ENCODE measurements at places on chromosomes 3 and 15.

- no peak for DNase-seq
These were observed 118.1 kb downstream of the RPL22L1 start for GRCh38 chr3:170751899-170752293.

GRCh38 chr3:178875836-178876235 lies 195.8 kb downstream of the ZMAT3 start:
- DNase-seq, result no peak

GRCh38 chr3:188542196-188542595 lies 388.2 kb downstream of the LPP start:
- no peak for DNase-seq

GRCh38 chr15:72156928-72157327 lies 38.7 kb downstream of the SENP8 start:
- no peak for DNase-seq

GRCh38 chr15:98804057-98804380 lies 155.7 kb downstream of the IGF1R start:
- no peak for DNase-seq

GRCh38 chr15:86541540-86541939 lies 461.9 kb downstream of the AGBL1 start:
- no peak for DNase-seq

- no peak for DNase-seq
These were observed 149.3 kb upstream of the SLC2A2 start for GRCh38 chr3:171175741-171176234.

DNA sequence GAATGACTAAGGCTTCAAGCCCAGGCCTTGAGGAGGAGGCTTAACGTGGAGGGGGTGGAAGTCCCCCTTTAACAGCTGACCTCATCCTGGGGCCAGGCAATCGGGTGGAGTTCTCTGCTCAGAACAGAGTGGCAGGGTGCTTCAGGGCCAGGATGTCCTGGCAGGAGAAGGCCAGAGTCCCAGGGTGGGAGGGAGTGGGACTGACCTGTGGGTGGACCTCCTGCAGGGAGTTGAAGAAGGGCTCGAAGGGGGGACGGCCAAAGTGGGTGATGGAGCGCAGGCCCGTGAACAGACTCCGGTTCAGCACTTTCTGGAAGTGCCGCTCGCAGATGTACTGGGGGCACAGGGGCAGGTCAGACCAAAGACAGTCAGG lies 19.6 kb downstream of the DUOX2 start:
- no peak for DNase-seq

DNA sequence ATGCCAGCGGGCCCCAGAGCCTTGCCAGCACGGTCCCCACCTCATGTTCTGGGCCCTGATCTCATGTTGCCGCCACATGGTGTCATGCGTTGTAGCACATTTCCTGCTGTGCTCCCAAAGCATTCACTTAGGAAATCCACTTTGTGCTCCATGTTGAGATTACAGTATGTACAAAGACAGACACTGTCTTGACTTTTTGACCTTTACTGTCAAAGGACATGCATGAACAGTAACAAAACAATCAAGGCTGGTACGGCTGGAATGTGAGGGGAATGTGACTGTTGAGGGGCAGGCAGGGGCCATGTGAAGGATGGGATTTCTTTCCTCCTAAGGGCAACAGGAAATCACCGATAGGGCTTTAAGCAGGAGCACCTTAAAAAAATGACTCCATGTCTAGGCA lies 53.3 kb upstream of the RPL32 start:
- DNase-seq, result no peak

GRCh38 chr3:50264383-50264963 lies 4.5 kb upstream of the SEMA3B start:
- no peak for DNase-seq

- DNase-seq, result no peak
These were observed 446.5 kb downstream of the GRM7 start for GRCh38 chr3:7307410-7307809.

DNA sequence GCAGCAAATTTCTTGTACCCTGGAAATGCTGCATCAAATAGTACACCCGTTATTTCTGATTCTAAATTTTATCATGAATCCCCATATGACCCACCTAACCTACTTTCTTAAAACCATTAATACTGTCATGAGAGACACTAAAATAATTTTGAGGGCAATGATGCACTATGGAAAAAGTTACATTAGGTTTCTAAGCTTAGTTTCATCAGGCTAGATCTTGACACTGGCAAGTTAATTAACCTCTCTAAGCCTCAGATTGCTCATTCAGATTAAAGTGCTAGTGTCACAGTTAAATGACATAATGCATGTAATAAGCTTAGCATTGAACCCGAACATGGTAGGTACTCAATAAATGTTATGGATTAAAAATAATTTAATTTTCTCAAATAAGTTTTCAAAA lies 8.2 kb downstream of the GOLIM4 start:
- DNase-seq, result no peak

DNA sequence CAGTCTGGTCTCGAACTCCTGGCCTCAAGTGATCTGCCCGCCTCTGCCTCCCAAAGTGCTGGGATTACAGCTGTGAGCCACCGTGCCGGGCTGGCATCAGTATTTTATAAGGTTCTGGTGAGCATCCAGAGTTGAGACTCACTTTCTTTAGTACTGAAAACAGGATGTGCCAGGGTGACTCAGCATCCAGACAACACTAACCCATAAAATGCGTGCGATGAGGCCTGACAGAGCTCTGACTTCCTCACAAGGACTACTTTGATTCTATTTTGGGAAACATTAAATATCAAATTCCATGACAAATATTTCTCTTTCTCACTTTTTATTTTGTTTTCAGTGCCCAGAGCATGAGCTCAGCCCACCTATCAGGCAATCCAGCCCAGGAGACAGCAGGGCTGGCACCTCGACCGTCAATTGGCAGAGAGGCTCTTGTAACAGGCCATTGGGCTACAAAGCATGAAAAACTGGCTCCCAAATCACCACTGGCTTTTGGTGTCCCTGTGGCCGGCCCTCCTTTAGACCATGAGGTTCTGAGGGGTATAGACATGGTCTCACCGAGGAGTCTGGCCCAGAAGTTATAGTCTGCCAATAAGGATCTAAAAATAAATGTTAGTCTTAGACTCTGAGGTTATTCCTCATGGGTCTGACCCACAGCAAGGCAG lies 75.0 kb downstream of the FEM1B start:
- DNase-seq, result peak; percentile 8

Measured in CD4-positive, alpha-beta T cell treated with Interleukin-4 for 4 hours (primary cell).